Activated T-cell treated with anti-CD3 and anti-CD28 coated beads, Interleukin-2, amount 50 U/mL, for 72 hours (primary cell): ENCODE measurements at places on chromosomes 16 and 17. TPM values are rescaled to one million over a fixed set of nuclear protein-coding genes. Genes with fewer than 3 reads are reported as not detected.

The DDX28 gene
- 13.4 TPM for total RNA-seq

The HSF4 gene
- 63.4 TPM for total RNA-seq

The TBC1D3G gene
- 7.2 TPM for total RNA-seq

The KRTAP1-5 gene
- not detected for total RNA-seq

The PIRT gene
- not detected for total RNA-seq

The RPS2 gene
- 5,556 TPM for total RNA-seq

The PPP1R27 gene
- not detected for total RNA-seq

The TSNAXIP1 gene
- 0.39 TPM for total RNA-seq

The SCN4A gene
- total RNA-seq: 0.93 TPM

The MMP2 gene
- not detected for total RNA-seq

The PSMD12 gene
- 75.2 TPM for total RNA-seq

The HSPB9 gene
- not detected for total RNA-seq

The WDR90 gene
- 47.7 TPM for total RNA-seq

The E4F1 gene
- 22.1 TPM for total RNA-seq

The ST6GALNAC2 gene
- 1.0 TPM for total RNA-seq

The METRNL gene
- 137 TPM for total RNA-seq

The CDH3 gene
- 24.3 TPM for total RNA-seq

The PLA2G10 gene
- not detected for total RNA-seq

The NTN3 gene
- not detected for total RNA-seq

The ENPP7 gene
- total RNA-seq: not detected
